ENCODE measurements at places on chromosomes 1 and 21.

- no peak for DNase-seq
Measured at GRCh38 chr1:150273311-150273710, 721 bp downstream of the C1orf54 start.

- no peak for DNase-seq
Measured at GRCh38 chr1:116988248-116988647, 13.3 kb upstream of the CD101 start.

GRCh38 chr1:165686121-165686970 is 12.0 kb downstream of the ALDH9A1 start:
- DNase-seq = peak; percentile 16

- no peak for DNase-seq
Measured at GRCh38 chr21:45300786-45301520, 13.3 kb upstream of the POFUT2 start.

GRCh38 chr1:64114012-64114525 is 89.4 kb upstream of the UBE2U start:
- no peak for DNase-seq

DNA sequence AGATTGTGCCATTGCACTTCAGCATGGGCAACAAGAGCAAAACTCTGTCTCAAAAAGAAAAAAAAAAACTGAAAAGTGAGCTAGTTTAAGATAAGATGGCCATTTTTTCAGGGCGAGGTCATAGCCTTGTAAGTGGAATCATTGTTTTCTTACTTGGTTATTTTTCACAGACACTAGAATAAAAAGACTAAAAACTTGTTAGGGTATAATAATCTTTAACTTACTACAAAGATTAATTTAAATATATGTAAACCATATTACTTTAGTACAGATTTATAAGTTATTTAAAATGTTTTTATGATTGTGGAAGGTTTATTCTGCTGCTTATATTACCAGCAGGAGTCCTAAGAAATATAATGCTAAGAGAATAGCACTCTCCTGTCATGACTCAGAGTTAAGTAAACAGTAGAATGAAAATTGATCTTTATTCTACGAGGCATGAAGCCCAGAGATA is 23.5 kb downstream of the ANGPTL1 start:
- peak; percentile 78 for DNase-seq

GRCh38 chr21:45460611-45461368 is 55.8 kb downstream of the COL18A1 start:
- peak; percentile 93 for DNase-seq

- no peak for DNase-seq
Measured at GRCh38 chr1:215007880-215008279, 74.7 kb upstream of the KCNK2 start.

- no peak for DNase-seq
Measured at GRCh38 chr1:99702221-99702620, 56.3 kb downstream of the PALMD start.

- DNase-seq = no peak
Measured at GRCh38 chr1:196684476-196684875, 32.6 kb downstream of the CFH start.

DNA sequence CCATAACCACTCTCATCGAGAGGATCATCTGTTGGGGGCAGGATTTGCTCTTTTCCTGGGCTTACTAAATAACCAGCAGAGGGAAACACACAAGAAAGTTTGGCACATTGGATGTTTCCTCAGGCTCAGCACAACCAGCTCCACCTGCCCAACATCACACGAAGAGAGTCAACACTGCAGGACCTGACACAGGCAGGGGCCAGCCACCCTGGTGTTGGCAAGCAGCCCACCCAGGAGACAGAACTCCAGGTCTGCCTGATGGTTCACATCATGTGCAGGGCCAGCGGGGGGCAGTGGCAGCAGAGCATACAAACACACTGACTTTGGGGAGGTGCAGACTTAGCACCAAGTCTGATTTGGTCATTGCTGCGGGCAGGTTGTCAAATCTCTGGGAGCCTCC is 182.3 kb upstream of the GALNT2 start:
- no peak for DNase-seq

DNA sequence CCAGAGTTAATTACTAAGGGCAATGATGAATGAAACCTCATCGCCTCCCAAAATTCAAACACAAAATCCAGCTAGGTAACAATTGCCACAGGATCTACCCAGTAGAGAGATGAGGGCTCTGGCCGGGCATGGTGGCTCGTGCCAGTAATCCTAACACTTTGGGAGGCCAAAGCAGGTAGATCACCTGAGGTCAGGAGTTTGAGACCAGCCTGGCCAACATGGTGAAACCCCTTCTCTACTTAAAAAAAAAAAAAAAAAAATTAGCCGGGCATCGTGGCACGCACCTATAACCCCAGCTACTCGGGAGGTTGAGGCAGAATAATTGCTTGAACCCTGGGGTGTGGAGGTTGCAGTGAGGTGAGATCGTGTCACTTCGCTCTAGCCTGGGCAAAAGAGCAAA is 15.8 kb downstream of the CD2 start:
- no peak for DNase-seq

DNA sequence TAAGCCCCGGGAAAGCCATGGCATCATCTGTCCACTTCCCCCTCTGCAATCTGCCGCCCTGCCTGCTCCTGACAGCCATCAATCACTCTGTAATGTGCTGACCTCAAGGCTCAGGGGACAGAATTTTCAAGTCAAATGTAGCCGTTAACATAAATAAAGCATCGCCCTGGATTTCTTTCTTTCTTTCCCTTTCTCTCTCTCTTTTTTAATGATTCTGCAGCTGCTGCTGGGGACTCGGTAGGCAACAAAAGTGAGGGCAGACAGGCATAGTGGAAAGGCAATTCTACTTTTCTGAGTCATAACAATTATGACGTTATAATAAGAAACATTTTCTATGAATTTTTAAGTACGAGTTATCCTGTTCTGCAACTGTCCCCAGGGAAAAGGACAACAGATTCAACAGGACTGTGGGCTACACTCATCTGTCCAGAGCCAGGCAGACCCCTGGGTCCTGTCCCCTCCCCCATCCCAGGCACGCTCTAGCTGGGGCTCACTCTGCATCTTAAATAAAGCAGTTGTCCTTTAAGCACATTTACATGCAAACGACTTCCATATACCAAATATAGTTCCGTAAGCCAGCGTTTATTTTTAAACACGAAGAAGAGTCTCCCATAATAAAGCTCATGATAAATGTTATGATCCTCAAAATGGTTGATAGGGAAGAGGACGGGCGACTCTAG is 78.7 kb downstream of the SSBP3 start:
- peak; percentile 34 for DNase-seq

DNA sequence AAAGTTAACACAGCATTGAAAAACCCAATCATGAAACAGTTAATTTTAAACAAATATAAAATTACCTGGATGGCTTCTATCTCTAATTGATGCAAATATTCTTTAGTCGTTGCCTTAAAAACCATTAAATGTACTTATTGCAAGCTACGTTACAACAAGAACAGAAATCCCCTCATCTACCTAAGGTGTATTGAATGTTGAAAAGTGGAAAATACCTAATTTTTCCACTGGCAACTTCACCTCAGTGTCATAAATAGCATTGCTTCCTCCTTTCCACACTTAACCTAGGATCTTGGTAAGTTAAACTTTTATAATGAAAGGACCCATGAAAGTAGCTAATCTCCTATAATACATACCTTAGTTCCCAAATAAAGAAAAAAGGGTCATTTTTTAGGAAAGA is 5.4 kb downstream of the GADD45A start:
- no peak for DNase-seq

- DNase-seq = no peak
Measured at GRCh38 chr1:12469493-12469892, 148.5 kb downstream of the DHRS3 start.

DNA sequence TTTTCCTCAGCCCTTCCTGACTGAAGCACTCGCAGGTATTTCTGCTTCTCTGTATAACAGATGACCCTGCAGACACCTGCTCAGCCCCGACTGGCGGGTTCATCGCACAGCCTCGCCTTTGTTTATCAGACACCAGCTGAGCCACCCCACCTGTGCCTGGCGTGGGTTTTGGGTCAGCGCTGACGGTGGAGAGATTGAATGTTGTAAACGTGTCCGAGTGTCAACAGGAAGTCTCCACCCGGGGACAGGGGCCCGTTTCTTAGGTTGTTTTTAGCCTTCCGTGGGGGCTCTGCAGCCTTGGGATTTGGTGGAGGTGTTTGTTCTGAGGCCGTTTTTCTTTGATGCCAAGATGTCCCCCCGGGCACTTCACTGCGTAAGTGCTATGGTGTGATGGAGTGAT is 60.1 kb downstream of the COL18A1 start:
- DNase-seq = no peak

DNA sequence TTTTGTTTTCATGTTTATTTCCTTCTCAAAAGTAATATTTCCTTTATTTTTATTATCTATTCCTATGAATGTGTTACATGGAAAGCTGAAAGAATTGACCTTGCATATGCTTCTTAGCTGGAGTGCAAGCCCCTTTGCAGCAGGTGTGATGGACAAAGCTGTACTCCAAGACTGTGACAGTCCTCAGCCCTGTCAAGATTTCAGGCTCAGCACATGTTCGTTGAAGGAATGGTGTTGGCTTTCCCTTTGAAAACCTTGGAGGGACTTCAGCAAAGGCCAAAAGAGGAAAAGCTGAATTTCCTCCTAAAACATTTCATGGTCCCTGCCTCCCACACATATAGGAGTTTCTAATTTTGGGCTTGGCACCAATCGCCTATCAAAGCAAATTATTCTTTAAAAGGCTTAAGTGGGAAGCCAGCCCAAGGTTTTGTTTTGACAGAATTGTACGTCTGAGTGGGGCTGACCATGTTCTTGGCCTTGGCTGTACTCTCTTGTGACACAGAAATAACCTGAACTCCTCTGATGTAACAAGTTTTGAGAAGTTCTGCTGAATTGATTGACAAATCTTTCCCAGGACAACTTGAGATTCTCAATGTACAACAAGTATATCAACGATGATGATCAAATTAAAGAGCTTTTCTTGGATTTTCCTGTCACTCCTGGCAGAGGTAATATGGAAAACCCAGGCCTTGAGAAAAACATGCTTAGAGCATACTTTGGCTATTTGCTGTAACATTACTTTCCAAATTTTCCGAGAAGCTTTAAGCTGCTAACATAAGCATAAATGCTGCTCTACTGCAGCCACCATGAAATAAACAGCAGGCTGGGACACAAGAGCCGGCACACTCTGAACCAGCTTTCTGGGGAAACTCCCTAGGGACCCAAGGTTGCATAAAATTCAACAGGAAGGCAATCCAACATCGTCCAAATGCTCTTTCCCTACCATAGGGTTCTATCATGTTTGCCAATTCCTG is 135.7 kb upstream of the ZNF648 start:
- DNase-seq = no peak

DNA sequence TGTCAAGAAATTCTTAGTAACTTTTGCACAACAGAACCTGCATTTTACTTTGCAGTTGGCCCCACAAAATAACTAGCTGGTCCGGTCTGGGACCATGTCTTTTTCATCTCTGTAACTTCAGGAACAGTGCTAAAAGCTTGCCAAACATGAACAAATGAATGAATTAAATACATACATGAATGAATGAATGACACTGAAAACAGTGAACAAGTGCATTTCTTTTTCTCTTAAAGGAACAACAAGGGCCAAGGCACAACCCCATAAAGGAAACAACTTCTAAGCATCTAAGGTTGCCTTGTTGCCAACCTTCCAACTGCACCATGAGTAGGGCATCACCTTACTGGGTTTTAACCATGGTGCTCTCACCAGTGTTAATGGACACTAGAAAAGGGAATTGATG is 534.4 kb upstream of the PKN2 start:
- no peak for DNase-seq

- DNase-seq = no peak
Measured at GRCh38 chr21:43937051-43937832, 72.2 kb downstream of the AGPAT3 start.

GRCh38 chr1:177255411-177255810 is 84.7 kb downstream of the BRINP2 start:
- peak; percentile 48 for DNase-seq

- no peak for DNase-seq
Measured at GRCh38 chr1:150576367-150576711, 3.1 kb downstream of the MCL1 start.

DNA sequence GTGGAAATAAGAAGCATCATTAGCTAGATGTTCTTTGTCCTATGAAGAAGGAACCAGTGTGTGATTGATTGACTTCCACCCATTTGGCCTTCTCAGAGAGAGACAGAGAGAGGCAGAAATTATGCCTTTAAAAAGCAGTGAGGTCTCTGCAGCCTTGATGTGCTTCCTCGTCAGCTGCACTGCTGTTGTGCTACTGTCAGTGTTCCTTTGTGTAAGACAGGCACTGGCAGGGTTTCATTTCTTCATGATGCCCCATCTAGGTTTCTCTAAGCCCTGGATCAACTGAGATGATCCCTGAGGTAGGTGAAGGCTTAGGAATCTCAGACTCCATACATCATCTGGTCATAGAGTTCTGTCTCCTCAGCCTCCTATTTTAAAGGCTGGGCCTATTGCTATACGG is 34.9 kb downstream of the GPR3 start:
- no peak for DNase-seq

- DNase-seq = no peak
Measured at GRCh38 chr1:48523558-48523957, 51.6 kb upstream of the SPATA6 start.

- peak; percentile 42 for DNase-seq
Measured at GRCh38 chr1:107016376-107016978, 40.0 kb upstream of the PRMT6 start.

DNA sequence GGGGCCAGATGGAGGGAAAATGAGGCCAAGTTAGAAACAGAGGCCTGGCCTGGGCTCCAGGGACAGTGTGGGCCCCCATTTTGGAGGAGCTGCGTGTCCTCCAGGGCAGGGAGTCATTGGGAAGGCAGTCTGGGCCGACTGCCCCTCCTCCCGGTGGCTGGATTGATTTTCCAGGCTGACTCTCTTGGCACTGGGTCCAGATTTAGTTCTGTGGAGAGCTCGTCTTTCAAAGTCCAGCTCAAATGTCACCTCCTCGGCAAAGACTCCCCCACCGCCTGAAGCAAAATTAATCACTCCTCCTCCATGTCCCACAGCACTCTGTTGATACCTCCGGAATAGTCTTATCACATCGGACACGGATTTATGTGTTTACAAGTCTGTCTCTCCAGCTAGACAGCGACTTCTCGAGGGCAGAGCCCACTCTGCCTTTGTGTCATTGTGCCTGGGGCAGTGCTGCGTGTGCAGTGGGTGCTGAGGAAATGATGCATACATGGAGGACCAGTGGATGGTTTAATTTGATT is 175.1 kb downstream of the CAMTA1 start:
- DNase-seq = peak; percentile 78

- no peak for DNase-seq
Measured at GRCh38 chr1:10727751-10728232, 68.7 kb downstream of the CASZ1 start.

- DNase-seq = peak; percentile 83
Measured at GRCh38 chr1:246503341-246503740, 3.7 kb downstream of the SMYD3 start.

GRCh38 chr1:70874063-70874462 is 173.6 kb downstream of the PTGER3 start:
- DNase-seq = no peak

GRCh38 chr1:230366504-230366915 is 59.6 kb downstream of the PGBD5 start:
- no peak for DNase-seq

DNA sequence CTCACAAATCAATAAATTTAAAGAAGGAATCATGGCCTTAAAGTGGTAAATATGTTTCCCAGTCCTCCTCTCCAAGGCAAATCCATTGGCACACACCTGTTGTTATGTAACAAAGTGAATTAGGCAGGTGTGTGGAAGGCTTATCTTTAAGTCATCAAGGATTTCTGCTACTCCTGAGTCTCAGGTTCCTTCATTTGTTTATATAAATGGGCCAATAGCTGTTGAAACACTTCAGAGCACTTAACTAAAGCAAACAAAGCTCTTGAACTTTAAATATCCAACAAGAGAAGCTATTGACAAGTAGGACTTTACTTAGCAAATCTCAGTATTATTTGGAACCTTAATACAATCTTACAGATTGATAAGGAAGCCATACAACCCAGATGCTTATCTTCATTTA is 99.3 kb upstream of the ESRRG start:
- DNase-seq = no peak
